ENCODE measurements at places on chromosomes 2 and 18.

DNA sequence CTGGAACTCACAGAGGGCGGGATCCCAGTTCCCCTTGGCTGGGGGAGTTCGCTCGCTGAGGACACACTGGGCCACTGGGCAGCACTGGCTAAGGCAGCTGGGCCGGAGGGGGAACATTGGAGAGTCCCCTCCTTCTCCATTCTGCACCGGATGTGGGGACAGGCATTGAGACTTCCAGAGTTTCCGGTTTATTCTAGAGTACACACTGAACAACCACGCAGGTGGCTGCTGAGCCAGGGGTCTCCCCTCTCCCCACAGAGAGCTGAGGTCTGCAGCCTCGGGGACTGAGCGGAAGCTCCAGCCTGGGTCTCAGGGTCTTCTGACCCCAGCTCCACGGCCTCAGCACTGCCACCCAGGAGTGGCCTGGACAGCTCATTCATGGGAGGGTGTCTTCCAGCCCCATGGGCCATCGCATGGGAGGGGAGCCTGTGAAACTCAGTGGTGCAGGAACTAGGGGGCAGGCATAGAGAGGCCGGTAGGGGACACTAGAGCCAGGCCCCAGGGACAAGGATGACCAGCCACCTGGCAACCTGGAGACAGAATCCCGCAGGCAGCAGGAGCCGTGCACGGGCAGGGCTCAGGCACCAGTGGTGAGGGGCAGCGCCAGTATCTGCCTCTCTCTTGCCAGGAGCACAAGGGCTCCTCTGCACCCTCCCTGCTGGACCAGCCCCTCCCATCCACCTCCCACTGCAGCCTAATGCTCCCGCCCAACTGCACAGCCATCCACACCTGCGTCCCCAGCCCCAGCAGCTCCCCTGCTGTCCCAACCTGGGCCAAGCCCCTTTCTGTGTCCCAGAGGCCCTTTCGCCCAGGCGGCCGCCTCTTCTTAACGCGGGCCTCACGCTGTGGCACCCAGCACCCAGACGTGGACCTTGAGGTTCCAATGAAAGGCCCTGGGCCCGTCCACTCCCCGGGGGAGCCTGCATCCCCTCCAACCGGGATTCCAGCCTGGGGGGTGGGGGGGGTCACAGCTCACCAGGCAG is 45.1 kb upstream of the GPC1 start:
- DNase-seq = no peak

GRCh38 chr18:44039826-44040225 is 640.9 kb upstream of the SETBP1 start:
- no peak for DNase-seq

DNA sequence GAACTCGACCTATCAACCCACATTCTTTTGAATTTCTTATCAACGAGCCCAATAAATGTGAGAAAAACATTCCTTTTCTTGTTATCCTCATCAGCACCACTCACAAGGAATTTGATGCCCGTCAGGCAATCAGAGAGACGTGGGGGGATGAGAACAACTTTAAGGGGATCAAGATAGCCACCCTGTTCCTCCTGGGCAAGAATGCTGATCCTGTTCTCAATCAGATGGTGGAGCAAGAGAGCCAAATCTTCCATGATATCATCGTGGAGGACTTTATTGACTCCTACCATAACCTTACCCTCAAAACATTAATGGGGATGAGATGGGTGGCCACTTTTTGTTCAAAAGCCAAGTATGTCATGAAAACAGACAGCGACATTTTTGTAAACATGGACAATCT is 378.2 kb downstream of the STK39 start:
- DNase-seq = no peak

DNA sequence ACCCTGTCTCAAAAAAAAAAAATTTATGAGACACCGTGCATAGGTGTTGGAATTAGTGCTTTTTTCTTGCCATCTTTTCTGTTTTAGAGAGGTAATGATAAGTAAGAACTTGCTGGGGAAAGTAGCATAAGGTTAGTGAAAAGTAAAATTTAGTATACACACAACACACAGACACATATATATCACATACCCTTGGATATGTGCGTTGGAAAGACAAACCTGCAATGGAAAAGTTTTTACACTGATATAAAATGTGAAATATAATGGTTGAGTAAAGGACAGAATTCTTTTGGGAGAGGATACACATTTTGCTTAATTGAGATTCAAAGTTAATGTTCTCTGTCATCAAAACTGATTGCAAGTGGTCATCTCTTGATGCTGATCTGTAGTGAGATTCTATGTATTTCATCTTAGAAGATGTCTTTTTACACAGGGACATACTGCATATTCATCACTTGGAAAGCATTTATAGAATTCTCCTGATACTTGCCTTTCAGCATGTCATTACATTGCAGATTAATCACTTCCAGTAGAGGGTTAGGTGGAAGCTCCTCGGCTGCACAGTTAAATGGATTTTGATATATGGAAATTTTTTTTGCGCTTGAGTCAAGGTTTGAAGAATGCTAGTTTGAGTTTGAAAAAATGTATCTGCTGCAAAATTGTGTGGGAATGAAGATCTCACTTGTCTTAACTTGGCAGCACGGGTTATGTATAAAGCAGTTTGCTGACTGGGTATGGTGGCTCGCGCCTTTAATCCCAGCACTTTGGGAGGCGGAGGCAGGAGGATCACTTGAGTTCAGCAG is 13.5 kb downstream of the PPP1CB start:
- peak; percentile 23 for DNase-seq

DNA sequence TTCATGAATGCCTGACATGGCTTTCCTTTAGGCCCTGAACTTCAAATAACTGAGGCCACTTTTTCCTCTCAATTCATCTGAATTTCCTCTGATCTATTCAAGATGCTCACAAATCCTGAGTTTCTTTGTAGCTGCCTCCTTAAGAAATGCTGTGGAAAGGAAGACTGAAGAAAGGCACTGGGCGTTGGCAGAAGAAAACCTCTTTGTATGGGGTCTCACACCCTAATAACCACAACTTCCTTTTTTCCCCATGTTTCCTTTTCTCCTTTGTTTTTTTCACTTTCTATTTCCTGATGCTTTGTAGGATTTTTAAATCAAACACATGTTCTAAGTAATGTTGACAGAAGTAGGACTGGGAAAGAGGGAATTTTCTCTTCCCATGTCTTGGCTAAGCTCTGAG is 447.4 kb downstream of the CMPK2 start:
- no peak for DNase-seq

GRCh38 chr2:120847700-120848321 is 112.1 kb downstream of the GLI2 start:
- DNase-seq = no peak

- DNase-seq = no peak
Measured at GRCh38 chr2:214139630-214140284, 271.1 kb upstream of the VWC2L start.

DNA sequence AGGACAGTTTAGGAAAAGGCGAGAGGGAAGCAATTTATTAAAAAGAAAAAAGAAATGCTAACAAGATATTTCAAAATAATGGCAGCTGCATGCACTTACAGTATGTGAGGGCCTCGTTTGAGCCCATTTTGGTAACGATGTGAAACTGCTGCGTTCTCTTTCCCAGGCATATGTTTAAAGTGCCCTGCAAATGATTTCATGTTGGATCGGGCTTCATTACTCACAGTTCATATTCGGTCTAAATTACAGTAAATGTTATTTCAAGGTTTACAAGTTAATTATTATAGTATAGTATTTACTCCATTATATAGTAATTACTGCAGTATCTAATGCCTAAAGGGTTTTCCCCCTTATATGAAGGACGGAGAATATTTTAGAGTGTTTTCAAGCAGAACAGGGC is 679.1 kb downstream of the BCL11A start:
- DNase-seq = no peak

GRCh38 chr2:202251494-202251893 is 13.1 kb upstream of the SUMO1 start:
- no peak for DNase-seq

GRCh38 chr2:213476641-213477040 is 192.4 kb downstream of the SPAG16 start:
- DNase-seq = peak; percentile 2

- DNase-seq = peak; percentile 72
Measured at GRCh38 chr2:24816884-24817283, 23.7 kb downstream of the CENPO start.

DNA sequence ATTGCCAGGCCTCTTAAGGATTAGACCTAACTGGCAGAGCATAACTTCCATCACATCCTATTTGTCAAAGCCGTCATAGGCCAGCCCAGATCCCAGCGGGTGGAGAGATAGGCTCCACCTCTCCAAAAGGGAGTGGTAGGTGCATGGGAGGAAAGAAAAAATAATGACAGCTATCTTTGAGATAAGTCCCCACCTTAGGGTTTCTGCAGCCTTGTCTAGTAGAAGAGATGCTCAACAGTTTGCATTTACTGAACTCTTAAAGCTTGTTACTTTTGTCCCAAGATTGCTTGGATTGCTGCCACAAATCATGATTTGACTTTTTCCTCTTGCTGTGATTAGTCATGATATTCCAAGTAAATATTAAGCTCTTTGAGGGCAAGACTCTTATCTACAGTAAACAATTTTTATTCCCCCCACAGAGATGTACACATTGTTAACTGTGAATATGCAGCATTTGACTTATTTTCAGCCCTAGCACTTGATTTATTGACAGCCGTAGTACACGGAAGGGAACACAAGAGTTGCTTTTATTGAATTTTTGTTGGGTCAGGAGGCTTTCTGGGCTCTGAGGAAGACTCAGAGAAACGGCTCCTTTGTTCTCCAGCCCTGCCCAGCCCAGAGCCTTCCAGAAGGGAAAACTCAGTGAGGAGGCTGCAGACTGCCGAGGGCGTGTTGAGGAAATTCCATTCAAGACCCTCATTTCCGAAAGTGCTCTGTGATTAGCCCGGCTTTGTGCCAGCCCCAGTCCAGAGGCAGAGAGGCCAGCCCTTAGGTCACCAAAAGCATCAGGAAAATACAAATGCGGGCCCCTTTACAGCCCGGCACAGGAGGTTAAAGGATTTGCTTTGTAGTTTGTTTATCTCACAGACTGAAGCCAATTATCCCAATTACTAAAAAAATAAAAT is 75.5 kb upstream of the ZNF532 start:
- no peak for DNase-seq

GRCh38 chr2:240561325-240561971 is 1.3 kb downstream of the DUSP28 start:
- no peak for DNase-seq

DNA sequence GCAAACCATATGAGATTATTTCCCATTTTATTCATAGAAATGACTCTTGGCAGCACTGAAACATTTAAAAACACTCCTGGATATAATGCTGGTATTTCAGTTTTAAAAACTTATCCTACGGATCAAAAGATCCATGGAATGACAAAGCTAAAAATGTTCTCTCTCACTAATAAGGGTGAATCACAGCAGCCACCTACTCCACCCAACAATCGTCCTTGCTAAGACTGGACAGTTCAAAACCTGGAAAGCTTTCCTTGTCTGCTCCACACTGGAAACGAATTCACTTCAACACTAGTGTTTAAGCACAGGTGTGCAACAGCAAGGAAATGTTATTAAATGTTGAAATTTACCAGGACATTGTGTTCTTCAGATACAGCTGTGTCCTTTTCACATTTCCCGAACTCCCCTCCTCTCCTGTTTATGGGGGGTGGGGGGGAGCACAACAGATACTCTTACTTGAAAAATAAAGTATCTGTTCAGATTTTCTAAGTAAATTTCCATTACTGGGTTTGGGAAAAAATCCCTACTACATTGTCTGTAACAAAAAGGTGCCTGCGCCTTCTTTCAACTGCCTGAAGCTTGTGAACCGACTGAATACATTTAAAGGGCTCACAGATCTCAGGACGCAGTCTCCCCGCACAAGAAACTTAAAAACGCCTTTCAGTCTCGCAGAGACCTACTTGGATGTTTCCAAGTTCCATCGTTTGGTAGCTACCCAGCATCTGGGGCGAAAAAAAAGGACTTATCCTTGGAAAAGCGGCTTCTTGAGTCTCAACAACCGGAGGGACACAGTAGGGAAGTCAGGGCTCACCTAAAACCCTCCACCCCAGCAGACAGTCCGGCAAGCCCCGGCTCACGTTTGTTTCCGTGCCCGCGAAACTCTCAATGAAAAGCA is 1.3 kb downstream of the YWHAQ start:
- DNase-seq = peak; percentile 36

DNA sequence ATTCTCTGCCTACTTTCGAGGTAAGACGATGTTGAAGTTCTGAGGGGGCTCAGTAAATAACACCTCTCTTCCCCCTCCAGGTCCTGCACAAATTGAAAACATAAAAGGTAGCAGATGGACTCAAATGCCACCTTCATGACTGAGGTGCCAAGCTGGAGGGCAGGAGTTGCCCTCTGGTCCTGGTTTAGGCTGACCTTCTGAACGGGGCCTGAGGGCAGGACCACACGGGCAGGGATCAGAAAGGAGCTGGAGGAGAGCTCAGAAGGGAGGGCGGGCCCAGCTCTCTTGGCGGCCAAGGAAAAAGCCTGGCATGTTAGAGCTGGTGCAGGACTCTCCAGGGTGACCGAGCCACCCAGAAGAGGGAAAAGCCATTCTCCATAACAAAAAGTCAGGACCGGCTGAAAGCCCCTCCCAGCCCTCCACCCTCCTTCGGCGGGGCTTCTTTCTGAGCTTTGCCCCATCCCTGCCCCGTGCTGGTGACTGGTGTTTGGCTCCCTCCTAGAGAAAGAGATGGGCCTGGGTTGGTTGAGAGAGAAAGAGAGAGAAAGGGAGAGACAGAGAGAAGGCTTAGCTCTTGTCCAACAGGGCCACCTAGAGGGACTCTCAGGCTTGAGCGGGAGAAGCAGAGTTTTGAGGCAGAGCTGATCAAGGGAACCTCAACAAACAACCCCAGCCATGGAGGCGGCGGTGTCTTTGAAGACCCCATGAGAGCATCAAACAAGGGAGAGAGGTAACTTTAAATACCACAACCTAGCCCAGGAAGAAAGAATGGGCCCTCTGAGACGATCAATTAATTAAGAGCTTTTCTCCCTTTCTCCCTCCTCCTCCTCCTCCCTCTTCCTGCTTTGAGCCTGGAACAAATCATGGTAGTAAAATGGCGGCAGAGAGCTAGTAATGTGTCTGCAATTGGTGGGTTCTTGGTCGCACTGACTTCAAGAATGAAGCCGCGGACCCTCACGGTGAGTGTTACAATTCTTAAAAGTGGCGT is 50.8 kb downstream of the WIPF1 start:
- peak; percentile 49 for DNase-seq

DNA sequence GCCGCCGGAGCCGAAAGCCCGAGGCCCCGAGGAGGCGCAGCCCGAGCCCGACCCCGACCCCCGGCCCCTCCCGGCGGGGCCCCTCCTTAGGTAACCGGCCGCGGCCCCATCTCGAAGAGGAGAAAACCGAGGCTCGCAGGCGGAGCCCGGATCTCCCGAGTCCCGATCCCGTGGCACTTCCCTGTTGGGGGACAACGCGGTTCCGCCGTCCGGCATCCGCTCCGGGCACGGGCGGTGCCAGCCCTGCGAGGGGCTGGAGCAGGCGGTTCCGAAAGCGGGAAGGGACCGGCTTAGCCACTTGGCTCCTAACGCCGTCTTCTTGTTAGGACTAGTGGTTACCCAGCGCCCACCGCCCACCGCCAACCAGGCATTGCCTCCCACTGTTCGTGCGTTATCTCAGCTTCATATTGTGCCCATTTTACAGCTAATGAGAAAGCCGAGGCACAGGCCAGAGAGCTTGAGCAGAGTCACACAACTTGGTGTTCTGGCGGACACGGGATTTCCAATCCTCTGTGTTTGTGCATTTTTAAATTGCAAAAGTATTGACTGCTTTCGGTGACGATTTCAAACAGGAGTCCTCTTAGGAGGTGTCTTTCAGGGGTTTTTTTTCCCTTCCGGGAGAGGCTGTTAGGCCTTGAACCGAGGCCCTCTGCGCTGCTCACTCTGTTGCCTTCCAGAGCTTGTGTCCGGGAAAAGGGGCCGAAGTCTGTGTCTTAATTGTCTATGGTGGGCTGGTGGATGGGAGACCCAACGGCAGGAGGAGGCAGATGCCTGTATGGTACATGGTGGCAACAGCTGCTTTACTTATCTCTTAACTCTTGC is 562 bp downstream of the CENPA start:
- peak; percentile 15 for DNase-seq

All from AG08395 (cell line).